ENCODE measurements at places on chromosomes 16 and 17. TPM values are rescaled to one million over a fixed set of nuclear protein-coding genes. Genes with fewer than 3 reads are reported as not detected.

GRCh38 chr16:73026754-73027684, 20.9 kb downstream of the ZFHX3 start:
- no peak for DNase-seq

The PRR15L gene
- total RNA-seq, result not detected

The TK1 gene
- 1.2 TPM for total RNA-seq

The ADAM11 gene
- total RNA-seq, result 1.00 TPM

Measured in cardiac septum (tissue), 1 donor.